CMK (cell line): ENCODE measurements at places on chromosomes 3 and 15.
A peak's percentile ranks its signal among the peaks of the same experiment; 100 is the strongest.

GRCh38 chr3:193673845-193674244 is 80.8 kb downstream of the OPA1 start:
- no peak for DNase-seq

DNA sequence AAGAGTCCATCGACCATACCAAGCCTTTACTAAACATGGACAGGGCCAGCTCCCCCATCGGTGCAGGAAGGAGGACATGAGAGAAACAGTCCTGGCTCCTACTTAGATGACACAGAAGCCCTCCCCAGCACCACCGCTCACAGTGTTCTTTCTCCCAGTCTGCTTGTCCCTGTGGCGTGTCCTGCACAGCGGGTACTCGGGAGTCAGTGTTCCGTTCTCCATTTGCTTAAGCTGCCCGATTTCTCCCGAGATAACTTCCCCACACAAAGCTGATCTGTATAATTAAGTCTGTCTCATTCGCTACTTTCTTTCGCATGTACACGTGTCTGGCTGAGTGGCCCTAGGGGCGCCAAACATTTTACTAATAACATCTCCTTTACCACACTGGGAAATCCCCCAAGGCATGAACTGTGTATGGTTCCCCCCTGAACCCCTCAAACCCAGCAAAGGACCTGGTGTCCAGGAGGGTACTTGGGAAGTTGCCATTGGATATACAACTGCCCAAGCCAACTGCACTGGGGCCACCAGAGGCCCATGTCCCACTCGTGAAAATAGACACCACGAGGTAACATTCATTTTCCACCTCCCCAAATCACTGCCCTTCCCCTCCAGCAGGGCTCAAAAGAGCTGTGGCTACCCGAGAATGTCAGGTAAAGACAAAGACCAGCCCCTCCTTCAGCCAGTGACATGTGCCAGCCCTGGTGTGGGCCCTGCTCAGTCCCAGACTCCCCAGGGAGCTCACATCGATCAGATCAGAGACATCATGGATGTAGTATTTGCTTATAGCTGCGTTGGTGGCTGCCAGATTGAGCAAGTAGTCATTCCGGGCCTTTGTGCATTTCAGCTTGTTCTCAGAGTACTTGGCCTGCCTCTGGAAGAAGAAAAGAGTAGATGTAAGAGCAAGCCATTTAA is 96.5 kb upstream of the RAD18 start:
- no peak for DNase-seq

- no peak for DNase-seq
These were observed 254.2 kb upstream of the SLCO3A1 start for GRCh38 chr15:91599261-91599660.

DNA sequence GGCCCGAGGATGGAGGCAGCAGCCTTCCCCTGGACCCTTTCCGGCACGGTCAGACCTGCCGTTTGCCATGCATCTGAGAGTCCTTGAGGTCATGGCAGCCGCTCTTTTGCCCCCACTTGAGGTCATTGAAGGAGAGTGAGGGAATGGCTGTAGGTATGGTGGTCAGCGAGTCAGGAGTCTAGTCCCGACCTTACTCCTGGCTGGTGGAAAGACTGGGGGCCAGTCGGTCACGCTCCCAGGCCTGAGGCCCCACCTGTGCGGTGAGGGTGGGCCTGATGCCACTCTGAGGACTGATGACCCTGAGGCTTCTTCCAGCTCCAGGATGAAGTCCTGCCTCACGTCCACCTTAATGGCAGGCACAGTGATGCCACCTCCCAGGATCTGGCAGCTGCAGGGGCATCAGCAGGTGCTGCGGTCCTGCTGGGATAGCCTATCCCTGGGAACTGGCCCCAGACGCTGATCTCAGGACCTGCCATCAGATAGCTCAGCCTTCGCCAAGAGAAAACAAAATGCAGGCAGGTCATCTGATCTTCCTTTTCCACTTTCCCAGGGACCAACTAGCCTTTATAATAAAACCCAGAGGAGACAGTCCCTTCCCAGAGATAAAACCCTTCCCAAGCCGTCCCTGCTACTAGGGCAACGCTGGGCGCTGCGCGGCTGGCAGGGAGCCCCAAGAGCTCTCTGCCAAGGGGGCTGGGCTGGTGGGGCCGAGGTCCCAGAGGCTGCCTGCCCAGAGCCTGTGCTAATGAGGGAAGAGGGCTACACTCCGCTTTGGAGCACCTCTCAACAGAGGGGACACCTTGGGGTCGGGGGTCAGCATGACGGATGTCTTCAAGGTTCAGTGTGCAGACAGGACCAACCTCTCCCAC is 42.2 kb downstream of the TM2D3 start:
- DNase-seq, result no peak

DNA sequence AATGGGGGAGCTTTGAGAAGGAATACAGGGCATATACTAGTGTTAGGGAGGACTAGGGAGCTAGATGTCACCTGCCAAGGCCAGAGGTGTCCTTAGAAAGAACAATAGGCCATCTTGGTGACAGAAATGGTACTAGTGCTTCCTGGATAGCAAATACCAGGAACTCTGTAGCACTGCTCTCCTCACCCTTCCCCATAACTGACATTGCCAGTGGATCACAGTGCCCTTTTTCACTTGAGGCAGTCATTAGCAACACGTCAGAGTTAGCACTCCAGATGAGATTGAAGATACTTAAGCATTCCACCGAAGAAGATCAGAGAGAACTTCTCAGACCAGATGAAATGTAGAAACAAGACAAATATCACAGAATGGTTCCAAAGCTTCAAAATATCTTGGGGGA is 103.1 kb upstream of the PDZRN3 start:
- no peak for DNase-seq

GRCh38 chr3:116445311-116445841 is at the start of gene LSAMP:
Gene LSAMP, minus strand, starts transcription at chr3:116445487.
- no peak for DNase-seq

- no peak for DNase-seq
These were observed 273.0 kb downstream of the DIPK2A start for GRCh38 chr3:144244662-144245061.

- DNase-seq, result no peak
These were observed 27.0 kb downstream of the ALS2CL start for GRCh38 chr3:46666453-46666845.

DNA sequence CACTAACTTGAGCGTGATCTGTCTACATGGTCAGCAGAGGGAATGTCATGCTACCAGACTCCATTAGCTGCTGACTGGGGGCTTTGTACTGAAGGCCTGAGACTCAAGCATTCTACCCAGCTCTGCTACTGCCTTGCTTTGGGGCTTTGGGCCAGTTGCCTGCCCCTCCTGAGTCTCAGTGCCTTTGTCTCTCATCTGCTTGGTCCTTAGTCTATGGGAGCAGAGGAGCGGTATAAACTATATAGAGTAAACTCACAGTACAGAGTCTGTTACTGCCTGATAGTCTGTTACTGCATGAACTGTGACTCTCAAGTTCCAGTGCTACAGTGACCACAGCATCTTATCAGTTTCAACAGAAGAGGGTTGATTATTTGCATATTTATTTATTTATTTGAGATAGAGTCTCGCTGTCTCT is 38.5 kb upstream of the C15orf39 start:
- peak; percentile 92 for DNase-seq

DNA sequence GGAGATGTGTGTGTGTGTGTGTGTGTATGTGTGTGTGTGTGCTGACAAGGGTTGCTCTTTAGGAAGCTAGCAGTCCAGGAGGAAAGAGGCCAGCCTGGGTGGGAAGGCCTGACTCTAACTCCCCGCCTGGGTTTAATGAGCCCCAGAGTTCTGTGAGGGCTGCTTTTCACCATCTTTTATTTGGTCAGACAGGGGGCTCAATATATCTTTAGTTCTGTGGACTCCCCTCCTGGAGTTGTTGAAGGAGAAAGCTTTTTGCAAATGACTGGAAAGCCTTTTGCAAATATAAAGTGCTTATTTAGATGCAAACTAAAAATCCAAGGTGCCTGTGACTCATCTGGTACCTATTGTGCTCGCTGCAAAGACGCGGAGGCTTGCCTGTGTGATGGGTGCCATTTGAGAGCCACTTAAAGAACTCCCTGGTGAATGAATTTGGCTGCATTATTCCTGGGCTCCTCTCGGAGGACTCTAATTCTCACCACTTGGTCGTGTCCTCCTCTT is 24.5 kb downstream of the DRD3 start:
- DNase-seq, result no peak

GRCh38 chr15:66138892-66139590 is 114.5 kb downstream of the MEGF11 start:
- no peak for DNase-seq

DNA sequence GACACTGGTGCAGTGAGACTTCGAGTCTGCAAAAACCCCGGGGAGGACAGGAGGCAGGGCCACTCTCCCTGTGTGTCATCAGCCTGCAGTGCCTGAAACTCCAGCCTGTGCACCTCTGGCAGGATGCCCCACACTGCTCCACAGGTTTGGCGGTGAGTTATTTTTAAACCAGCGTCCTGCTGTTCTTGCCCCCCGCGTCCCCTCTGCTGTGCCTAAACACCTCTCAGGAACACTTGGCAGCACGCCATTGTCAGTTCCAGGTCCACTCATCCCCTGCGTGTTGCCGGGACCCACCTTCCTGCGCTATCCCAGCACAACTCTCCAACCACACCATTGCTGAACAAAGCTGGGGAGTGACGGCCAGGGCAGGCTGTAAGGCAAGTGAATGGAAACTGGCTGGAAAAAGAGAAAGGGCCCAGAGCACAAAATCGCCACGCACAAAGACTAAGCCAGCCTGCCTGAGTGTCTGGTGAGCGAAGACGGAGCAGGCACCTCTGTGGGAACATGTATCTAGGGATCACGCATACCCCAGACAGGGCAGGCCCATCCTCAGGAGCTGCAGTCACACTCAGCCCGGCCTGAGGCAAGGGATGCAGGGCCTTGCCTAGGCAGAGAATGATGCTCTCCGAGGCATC is 3.1 kb upstream of the PLA2G4F start:
- no peak for DNase-seq

DNA sequence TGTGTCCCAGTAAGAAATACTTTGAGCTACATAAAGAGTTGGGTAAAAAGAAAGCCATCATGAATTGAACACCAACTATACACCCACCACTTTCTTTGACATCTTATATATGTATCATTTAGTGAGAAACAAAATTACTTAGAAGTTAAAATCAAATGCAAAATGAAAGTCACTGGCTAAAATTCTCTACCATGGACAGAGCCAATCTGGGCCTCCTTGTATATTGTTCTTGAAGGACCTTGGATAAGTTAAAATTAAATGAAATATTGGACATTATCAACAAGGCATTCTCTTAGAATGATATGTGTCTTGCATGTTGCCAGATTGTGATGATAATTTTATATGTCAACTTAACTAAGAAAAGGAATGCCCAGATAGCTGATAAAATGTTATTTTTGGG is 64.2 kb upstream of the CHL1 start:
- DNase-seq, result no peak

GRCh38 chr15:100060276-100060926 is 281.4 kb downstream of the ADAMTS17 start:
- DNase-seq, result no peak
